ENCODE measurements at places on chromosomes 2 and 18.

DNA sequence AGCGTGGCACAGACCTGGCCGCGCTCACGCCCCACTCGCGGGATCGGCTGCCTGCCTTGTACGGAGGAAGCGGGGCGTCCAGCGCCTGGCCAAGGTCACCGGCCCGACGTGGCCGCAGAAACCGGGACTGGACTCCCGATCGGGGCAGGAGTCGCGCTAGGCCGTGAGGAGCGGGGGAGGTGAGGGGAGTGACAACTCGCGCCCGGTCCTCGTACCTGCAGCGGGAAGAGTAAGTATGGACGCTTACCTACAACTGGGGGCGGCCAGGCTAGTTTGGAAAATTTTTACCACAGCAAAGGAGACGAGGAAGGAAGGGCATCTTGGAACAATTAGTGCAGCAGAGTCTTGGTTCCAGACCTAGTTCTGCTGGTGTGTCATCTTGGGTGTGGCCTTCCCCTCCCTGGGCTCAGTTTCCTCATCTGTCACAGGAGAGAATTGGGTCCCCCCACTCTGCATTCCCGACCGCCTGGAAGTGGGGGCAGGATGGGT, 693 bp downstream of the UBE2F start:
- DNase-seq, result no peak

DNA sequence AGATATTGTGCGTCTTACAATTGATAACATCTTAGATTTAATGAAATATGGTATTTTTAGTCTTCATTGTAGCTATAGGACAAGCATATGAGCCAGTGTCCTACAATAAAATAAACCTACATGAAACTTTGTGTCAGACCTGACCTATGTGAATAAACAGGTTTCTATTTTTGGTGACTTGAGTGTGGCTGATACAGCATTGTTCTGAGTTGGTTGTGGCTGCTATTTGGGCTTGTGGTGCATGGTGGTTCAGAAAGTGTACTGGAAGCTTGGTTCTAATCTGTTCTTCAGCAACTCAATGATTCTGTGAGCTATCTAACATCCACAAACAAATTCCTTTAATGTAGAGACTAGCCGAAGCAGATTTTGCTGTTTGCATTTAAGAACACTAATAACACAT, 64.9 kb upstream of the MAP2 start:
- no peak for DNase-seq

- DNase-seq, result no peak
Observed at GRCh38 chr2:228559774-228560415, 378.4 kb upstream of the SPHKAP start.

DNA sequence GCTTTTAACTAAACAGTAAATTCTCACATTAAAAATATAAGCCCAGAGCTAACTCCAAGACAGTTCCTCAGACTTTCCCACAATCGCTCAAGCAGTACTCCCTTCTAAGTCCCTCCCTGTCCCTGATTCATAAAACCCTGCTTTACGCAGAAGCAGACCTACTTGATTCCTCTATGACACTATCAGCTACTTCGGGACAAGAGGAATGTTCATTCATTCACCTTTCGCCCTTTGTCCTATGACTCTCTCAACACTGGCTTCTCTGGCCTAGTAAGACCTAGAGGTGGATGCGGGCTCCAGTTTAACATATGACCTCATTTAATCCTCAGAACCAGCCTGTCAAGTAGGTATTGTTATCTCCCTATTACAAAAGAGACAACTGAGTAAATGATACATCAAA, 10.2 kb downstream of the LPIN2 start:
- no peak for DNase-seq

DNA sequence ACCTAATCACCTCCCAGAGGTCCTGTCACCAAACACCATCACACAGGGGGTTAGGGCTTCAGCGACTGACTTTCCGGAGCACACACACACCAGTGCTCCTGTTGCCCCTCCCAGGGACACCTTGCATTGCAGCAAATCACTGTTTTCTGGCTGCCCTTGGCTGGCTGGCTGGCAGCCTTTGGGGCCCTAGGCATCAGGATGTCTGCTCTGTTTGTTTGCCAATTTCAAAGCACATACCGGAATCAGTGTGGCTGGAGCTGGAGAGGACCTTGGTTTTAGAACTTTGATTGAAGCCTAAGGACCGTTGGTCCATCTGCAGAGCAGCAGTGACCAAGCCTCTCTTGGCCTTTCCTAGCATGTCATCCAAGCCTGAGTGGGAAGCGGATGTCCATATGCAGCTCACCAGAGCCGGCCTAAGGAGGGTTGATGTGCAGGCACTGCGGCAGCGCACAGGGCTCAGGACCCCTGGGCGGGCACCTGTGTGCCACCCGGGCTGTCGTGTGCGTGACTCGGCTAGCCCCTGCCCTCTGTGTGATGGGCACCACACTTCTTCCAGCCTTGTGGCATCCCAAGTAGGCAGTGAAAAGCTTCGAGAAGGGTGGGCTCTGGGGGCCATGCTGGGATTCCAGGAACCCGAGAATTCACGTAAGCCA, 62.1 kb downstream of the GBX2 start:
- DNase-seq, result no peak

- no peak for DNase-seq
Observed at GRCh38 chr18:51580580-51580979, 383.1 kb upstream of the MEX3C start.

GRCh38 chr2:202610380-202610779, 24.4 kb upstream of the FAM117B start:
- no peak for DNase-seq

- no peak for DNase-seq
Observed at GRCh38 chr2:230910546-230911177, 14.4 kb downstream of the GPR55 start.

DNA sequence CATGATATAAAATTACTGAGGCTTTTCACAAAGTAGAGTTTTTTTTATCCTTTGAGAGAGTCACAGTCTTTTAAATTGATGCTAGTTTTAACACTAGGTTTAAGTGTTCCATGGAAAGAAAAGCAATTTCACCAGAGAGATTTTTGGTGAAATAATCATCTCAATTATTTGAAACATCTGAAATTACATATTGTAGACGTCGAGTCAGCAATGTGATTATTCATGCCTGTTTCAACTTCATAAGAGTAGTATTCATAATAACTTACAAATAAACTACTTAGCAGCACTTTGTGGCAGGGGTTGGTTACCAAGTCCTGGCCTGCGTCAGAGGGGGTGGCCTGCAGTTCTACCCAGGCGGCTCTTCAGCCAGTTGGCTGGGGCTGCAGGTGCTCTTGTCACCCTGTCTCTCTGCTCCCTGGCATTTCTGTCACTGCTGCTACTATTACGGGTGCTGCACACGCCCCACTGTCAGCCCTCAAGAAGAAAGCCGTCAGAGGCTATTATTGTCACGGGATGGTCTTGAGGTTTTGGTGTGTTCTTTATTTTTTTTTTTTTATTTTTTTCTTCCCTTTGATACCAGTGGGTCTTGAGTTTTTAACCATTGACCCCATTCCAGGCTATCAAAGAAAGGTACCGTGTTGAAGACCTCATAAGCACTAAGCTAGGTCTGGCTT, 50.4 kb downstream of the MALT1 start:
- DNase-seq, result no peak

GRCh38 chr2:204279819-204280218, 265.5 kb upstream of the PARD3B start:
- no peak for DNase-seq

DNA sequence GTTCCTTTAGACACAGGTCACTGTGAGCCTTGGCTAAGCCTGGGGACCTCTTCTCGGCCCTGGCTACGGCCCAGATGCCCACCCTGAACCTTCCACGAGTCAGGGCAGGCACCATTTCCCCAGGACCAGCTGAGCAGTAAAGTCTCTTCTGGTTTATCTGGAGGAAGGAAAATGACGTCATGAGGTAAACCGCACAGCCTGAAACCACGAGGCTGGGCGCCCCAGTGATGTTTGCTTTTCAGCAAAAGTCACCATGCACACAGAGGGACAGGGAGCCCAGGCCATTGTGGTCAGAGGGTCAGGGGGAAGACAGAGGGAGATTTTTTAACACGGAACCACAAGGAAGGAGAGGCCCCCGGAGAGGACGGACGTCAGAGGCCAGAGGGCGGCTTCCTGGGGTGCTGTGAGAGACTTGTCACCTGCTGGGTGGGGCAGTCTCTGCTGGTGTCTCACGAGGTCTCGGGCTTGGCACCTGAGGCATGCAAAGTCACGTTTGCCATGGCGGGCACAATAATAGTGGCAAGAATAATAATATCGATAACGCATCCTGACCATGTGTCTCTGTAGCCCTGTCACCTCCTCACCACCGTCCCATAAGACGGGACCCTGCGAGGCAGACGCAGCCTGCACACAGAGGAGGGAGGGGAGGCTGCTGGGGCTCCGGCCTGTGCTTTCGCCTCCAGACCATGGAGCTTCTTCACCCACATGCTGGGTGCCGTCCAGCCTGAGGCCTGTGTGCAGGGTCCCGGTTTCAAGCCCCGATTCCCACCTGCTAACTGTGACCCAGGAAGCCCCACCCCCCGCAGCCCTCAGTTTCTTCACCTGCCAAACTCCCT, 33.2 kb upstream of the FOSL2 start:
- DNase-seq, result peak; percentile 79

GRCh38 chr18:40356168-40356567, 1598.9 kb upstream of the PIK3C3 start:
- DNase-seq, result no peak

DNA sequence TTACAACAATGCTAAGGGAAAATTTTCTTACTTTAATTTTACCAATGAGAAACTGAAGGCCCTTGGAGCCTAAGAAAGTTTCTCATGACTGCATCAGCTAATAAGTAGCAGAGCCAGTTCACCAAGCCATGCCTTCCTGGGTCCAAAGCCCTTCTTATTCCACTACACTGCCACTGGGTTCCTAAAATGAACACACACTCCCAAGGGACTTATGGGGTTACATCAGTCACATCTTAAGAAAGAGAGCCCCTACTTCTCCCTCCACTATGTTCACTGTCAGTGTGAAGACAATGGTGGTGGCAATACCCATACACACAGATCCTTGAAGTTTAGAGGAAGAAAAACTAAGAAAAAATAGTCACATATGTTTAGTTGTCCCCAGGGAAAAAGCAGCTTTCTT, 20.6 kb downstream of the MBD2 start:
- DNase-seq, result no peak

DNA sequence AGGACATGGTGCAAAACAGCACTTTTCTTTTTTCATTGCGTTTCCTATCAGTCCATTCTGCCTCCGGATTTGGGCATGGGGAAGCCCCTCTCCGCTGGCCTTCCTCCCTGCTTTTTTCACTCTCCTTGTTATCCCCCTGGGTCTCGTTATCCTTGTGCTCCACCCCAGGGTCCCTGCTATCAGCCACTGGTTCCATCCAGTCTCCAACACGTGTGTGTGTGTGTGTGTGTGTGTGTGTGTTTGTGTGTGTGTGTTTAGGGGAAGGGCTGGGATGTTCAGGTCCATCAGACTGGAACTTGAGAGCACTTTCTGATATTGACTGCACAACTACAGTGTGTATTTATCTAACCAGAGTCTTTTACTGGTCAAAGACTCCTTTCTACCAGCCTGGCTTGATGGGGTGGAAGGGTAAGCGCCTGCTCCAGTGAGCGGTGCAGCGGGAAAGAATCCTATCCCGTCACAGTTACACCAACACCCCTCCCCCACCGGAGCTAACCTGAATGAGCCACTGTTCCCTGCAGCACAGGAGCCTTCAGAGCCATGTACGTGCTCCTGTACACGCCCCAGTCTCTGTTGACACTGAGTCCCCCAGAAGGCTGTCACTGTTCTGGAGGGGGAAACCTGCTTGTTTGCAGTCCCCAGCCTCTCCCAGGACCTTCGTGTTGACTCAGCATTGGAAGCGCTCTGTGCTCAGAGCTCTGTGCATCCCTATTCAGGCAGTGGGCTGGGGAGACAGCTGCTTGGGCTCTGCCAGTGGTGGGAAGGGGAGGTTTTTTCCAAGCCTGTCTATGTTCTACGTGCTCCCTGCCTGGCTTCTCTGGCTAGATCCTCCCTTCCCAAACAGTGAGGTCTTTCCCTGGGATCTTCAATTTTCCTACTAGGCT, 4.6 kb downstream of the INHA start:
- DNase-seq, result no peak

DNA sequence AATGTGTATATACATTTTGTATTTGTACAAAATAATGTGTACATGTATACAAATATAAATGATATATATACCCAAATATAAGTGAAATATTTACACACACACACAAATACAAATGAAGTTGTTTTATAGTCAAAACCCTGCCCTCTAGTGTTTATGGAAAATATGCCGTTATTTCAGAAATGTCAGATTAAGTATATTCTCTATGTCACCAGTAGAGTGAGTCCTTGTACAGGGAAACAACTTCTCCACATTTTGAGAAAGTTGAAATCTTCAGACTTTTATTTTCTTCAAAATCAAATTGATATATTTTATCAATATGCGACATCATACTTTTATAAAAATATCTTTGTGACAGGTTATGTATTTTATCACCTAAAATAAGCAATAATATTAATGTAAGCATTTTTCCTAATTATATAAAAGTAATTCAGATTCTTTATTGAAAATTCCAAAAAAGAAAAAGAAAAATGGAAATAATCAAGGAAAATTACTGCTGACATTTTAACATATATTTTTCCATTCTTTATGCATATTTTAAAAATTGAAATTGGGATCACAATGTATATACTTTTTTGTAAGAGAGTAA, 22.4 kb downstream of the ARL6IP6 start:
- DNase-seq, result peak; percentile 64

DNA sequence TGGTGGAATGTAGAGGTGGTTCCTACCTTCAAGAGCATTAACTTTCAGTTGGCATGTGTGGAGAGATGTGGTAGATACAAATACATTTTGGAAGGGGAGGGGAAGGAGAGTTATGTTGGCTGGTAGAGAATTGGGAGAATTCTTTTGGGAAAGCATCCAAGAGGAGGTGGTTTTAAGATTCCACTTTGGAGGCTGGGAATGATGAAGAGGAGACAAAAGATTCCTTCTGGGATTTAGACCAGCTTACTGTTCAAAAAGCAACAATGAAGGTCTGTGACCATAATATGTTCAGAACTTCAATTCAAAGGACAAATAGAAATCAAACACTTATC, 120.8 kb upstream of the FOSL2 start:
- no peak for DNase-seq

- DNase-seq, result no peak
Observed at GRCh38 chr2:200625958-200626363, 40.1 kb downstream of the AOX1 start.

DNA sequence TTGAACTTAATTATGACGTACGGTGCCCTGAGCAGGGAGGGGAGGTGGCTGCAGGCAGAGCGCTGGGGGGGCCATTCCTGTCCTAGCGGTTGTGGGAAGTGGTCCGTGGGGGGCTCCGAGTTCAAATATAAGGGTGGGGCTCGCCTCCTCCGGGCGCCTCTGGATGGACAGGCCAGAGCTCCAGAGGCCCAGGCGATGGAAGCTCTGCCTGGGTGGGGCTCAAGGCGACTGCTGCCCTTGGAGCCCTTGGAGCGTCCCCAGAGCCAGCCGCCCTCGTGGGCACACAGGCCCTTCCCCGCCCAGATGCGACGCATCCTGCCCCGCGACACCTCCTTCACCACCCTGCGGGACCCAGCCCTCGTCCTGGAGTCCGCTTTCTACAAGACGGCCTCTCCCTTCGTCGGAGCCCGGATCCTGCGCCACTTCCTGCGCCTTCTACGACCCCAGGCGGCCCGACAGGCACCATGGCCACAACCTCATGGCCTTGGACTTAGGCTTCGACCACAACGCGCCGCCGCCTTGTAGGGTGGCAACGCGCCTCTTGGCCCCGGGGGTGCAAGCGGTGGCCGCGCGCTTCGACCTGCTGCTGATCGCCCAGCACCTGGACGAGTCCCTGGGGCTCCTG, 10.5 kb downstream of the AQP12B start:
- DNase-seq, result no peak

All from Jurkat, Clone E6-1 (cell line).